ENCODE measurements at places on chromosomes 16 and 17.

DNA sequence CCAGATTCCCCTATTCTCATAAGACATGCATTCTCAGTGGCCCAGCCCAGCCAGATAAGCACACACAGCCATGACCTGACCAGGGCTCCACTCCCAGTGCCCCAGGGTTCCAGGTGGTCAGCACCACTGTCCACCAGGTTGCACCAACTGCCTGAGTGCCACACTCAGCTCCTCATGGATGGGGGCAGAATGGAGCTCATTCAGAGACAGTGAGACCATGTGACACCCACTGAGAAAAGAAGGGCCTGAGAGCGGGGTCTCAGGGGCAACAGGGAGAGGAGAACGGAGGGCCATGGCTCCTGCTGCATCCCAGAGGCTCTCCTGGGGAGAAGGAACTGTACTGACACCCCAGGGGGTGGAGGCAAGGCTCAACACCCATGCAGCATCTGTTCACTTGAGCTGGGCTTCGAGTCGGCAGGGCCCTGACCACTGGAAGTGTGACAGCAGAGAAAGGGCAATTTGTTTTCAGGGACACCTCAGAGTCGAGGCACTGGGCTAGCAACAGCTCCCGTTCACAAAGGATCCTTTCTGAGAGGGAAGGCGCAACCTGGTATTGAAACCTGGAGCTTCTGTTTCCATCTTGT, 18.7 kb upstream of the SLC38A8 start:
- no peak for DNase-seq

GRCh38 chr17:33225994-33226393, 67.1 kb downstream of the ASIC2 start:
- DNase-seq = no peak

- DNase-seq = no peak
Observed at GRCh38 chr17:40018211-40019121, 3.2 kb downstream of the CSF3 start.

GRCh38 chr17:71593078-71593477, 527.7 kb upstream of the SOX9 start:
- DNase-seq = no peak

DNA sequence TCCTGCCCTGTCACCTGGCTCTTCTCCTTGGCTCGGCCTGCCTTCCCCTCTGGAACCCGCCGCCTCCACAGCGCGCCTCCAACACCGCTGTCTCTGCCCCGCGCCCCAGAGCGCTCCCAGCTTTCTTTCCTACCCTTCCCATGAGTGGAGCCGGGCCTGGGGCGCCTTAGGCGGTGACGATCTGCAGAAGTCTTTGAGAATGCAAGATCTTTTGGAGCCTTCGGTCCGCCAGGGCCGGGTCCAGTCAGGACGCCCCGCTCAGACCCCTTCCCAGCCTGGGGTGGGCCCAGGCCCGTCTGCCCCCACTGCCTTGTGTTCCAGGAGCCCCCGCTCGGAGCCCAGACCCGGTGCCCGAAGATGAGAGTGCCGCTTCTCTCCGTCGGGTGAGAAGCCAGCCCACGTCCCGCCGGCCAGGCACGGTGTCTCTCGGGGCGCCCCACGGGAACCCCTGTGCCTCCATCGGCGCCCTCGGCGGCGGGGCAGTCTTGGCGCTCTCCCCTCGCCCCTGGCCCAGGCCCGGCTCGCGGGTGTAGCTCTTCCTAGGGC, 40.0 kb downstream of the MRM1 start:
- no peak for DNase-seq

- no peak for DNase-seq
Observed at GRCh38 chr16:56870276-56870888, 5.4 kb downstream of the SLC12A3 start.
